Spleen (tissue), 13 donors: ENCODE measurements at places on chromosomes 16 and 17.

GRCh38 chr16:17173281-17173680 lies 297.5 kb downstream of the XYLT1 start:
- H3K4me3 ChIP-seq: no peak overlapping the region
- no peaks in the 10 kb centered on the region for H3K4me1 ChIP-seq
- peak; percentile 87 for DNase-seq
- no peaks in the 10 kb centered on the region for H3K27me3 ChIP-seq

GRCh38 chr16:7057458-7057857 lies 275.2 kb upstream of the RBFOX1 start:
- H3K27me3 ChIP-seq: no peaks in the 10 kb centered on the region
- H3K36me3 ChIP-seq: no peaks in the 10 kb centered on the region
- DNase-seq: no peak
- H3K27ac ChIP-seq: no peak overlapping the region

DNA sequence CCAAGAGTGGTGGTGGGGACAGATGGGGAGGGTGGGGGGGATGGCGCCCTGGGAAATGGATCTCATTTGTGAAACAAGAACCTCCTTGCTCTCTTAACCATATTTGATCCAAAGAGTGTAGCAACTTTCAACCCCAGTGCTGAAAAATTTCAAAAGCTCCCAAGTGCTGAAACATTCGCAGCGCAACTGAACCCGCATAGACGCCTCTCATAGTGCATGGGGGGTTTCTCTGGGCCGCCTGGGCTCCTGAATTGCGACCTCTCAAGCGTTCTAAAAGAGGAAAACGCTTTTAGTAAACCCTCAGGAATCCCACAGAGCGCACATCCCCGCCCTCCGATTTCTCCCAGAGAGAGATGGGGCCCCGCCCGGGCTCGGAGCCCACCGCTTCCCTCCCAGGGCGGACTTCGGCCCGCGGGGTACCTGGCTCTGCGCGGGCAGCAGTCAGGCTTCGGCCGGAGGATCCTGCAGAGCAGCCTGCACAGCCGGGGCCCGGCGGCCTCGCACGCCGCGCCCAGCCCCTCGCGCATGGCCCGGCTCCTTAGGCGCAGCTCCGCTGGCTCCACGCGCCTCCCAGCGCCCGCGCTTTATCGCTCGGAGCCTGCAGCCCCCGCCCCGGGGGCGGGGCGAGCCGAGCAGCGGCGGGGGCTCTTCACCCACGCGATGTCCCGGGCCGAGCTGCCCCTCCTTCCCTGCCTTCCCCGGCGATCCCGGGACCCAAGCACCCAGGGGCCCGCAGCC lies 7.0 kb downstream of the NOS2 start:
- peaks cover 4% of the 10 kb centered on the region for H3K4me1 ChIP-seq
- DNase-seq: no peak
- H3K27me3 ChIP-seq: peaks cover 16% of the 10 kb centered on the region
- H3K36me3 ChIP-seq: no peaks in the 10 kb centered on the region
- H3K4me3 ChIP-seq: no peak overlapping the region

DNA sequence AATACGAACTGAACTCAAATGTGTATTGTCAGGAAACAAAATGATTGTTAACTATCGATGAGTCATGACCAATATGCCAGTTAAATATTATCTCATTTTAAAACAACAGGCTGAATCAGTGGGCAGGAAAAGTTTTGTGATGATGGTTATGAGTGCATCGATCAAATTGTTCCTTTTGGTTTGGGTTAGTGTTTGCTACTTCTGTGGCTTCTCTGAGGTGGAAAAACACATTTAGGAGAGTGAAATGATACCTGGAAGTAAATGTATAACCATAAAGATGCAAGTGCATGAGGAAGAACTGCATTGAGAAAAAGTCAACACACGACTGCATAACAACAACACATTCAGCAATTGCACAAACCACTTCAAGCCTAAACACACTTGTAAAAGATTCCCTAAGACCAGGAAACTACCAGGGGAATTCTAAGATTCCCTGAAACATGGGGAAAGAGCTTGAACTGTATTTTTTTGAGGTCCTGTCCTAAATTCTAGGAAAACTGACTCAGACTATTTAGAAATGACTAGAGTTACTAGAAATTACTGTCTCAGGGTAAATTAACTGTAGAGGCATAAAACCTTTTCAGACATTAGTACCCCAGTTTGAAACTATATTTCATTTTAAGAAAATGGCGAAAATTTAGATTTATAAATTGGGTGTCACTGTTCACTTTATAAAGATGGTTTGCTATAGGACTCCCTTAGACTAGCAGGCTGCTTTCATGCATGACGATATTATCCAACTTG lies 44.8 kb downstream of the CDYL2 start:
- no peaks in the 10 kb centered on the region for H3K4me1 ChIP-seq
- H3K4me3 ChIP-seq: no peak overlapping the region
- H3K27me3 ChIP-seq: no peaks in the 10 kb centered on the region
- no peak overlapping the region for H3K27ac ChIP-seq
- H3K36me3 ChIP-seq: no peaks in the 10 kb centered on the region
- DNase-seq: no peak

DNA sequence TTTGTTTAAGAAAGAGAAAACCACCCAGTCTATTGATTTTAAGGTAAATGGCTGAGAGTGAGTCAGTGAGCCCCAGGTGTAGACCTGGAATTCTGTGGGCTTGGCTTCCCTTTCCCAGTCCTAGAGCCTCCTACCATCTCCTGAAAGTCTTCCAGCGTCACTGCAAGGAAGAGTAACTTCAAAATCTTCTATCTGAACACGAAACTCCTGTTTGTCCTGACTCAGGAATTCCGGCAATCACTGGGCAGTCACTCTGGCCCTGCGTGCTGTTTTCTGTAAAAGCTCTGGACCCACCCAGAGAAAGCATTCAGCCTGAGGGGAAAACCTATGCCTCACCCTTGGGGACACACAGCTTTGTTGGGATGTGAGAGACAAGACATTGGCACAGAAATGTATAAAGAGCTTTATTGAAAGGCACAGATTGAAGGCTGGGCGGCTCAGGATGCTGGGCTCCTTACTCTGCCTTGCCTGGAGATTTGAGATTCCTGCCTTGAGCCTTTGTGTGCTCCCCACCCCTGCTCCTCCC lies 15.9 kb downstream of the MINK1 start:
- no peak overlapping the region for H3K4me3 ChIP-seq
- DNase-seq: no peak
- no peaks in the 10 kb centered on the region for H3K4me1 ChIP-seq
- H3K36me3 ChIP-seq: peaks cover 7% of the 10 kb centered on the region

- no peaks in the 10 kb centered on the region for H3K27me3 ChIP-seq
- H3K27ac ChIP-seq: no peak overlapping the region
- DNase-seq: no peak
- H3K4me1 ChIP-seq: peaks cover 10% of the 10 kb centered on the region
- H3K36me3 ChIP-seq: peaks cover 72% of the 10 kb centered on the region
Observed at GRCh38 chr17:45265821-45266220, 3.9 kb upstream of the SPATA32 start.

DNA sequence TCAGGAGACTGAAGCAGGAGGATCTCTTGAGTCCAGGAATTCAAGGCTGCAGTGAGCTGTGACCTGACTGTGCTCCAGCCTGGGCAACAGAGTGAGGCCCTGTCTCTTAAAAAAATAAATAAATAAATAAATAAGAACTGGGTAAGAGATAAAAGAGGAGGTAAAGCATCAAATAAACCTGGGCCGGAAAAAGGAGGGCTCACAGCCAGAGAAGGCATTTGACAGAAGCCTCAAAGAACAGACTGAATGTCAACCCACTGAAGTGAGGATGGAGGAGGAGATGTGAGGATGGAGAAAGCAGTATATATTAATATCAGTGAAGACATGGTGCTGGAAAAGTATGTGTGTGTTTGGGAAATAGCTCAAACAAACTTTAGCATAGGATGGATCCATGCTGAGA lies 6.1 kb downstream of the NOG start:
- peaks cover 34% of the 10 kb centered on the region for H3K4me1 ChIP-seq
- H3K36me3 ChIP-seq: no peaks in the 10 kb centered on the region
- H3K27ac ChIP-seq: no peak overlapping the region
- no peak overlapping the region for H3K4me3 ChIP-seq

DNA sequence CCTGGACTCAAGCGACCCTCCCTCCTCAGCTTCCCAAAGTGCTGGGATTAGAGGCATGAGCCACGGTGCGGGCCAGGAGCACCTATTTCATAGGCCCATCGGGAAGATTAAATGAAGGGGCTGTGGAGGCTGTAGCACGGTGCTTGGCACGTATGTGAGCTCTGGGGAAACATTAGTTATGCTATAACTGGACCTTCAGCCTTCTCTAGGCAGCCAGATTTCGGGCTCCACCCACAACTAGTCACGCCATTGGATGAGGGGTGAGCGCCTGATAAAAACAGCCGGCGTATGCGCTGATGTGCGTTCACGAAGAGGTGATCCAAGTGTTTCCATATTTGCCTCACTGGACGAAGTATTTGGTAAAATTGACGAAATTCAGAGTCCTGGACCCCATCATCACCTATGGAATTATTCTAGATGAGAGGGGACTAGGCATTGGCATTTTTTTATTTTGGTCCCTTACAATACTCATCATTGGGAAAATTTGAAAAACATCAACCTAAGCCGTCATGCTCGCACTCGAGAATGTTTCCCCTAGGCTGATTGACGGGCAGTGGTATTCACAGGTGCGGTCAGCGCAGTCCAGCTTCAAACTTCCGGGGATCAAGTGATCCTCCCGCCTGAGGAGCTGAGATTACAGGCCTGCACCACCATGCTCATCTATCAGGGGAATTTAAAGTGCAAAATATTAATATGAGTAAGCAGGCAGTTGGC lies 1.8 kb upstream of the ANKRD11 start:
- H3K4me1 ChIP-seq: peaks cover 65% of the 10 kb centered on the region
- peak overlapping the region; percentile 81 for H3K4me3 ChIP-seq
- H3K36me3 ChIP-seq: no peaks in the 10 kb centered on the region
- H3K27me3 ChIP-seq: no peaks in the 10 kb centered on the region
- peak overlapping the region; percentile 98 for H3K27ac ChIP-seq
- DNase-seq: no peak

- H3K27ac ChIP-seq: no peak overlapping the region
- DNase-seq: no peak
- no peaks in the 10 kb centered on the region for H3K27me3 ChIP-seq
- H3K36me3 ChIP-seq: peaks cover 98% of the 10 kb centered on the region
- H3K4me3 ChIP-seq: no peak overlapping the region
- no peaks in the 10 kb centered on the region for H3K4me1 ChIP-seq
Observed at GRCh38 chr17:16425698-16426659, 10.6 kb downstream of the TRPV2 start.

GRCh38 chr17:15351478-15351840 lies 10.1 kb upstream of the TEKT3 start:
- no peaks in the 10 kb centered on the region for H3K27me3 ChIP-seq
- no peak overlapping the region for H3K27ac ChIP-seq
- H3K4me3 ChIP-seq: no peak overlapping the region
- DNase-seq: no peak

GRCh38 chr16:27712251-27712711 lies 162.3 kb downstream of the KATNIP start:
- peak; percentile 32 for DNase-seq
- no peaks in the 10 kb centered on the region for H3K27me3 ChIP-seq
- peaks cover 12% of the 10 kb centered on the region for H3K36me3 ChIP-seq
- H3K27ac ChIP-seq: no peak overlapping the region
